ENCODE measurements at places on chromosomes 7 and 10.

GRCh38 chr7:151735186-151735850 is 141.6 kb downstream of the PRKAG2 start:
- peak overlapping the region; percentile 75 for H3K27ac ChIP-seq
- peaks cover 15% of the 10 kb centered on the region for H3K4me1 ChIP-seq
- H3K4me3 ChIP-seq = peak overlapping the region; percentile 32
- H3K36me3 ChIP-seq = no peaks in the 10 kb centered on the region

GRCh38 chr7:103560136-103560535 is 114.1 kb upstream of the SLC26A5 start:
- H3K27ac ChIP-seq = no peak overlapping the region
- no peak overlapping the region for H3K4me3 ChIP-seq
- H3K27me3 ChIP-seq = peaks cover 2% of the 10 kb centered on the region
- no peak for DNase-seq

- no peak overlapping the region for H3K4me3 ChIP-seq
- no peak overlapping the region for H3K27ac ChIP-seq
- no peaks in the 10 kb centered on the region for H3K27me3 ChIP-seq
- DNase-seq = no peak
- H3K4me1 ChIP-seq = no peaks in the 10 kb centered on the region
These were observed 689.8 kb upstream of the NRP1 start for GRCh38 chr10:34024282-34024681.

- no peaks in the 10 kb centered on the region for H3K36me3 ChIP-seq
- H3K27me3 ChIP-seq = no peaks in the 10 kb centered on the region
- no peak overlapping the region for H3K4me3 ChIP-seq
- peak; percentile 72 for DNase-seq
- no peak overlapping the region for H3K27ac ChIP-seq
These were observed 78.4 kb upstream of the MEOX2 start for GRCh38 chr7:15764851-15765382.

- no peak overlapping the region for H3K27ac ChIP-seq
- DNase-seq = no peak
- no peaks in the 10 kb centered on the region for H3K36me3 ChIP-seq
- H3K27me3 ChIP-seq = peaks cover 2% of the 10 kb centered on the region
- H3K4me3 ChIP-seq = no peak overlapping the region
These were observed 59.0 kb downstream of the IKZF1 start for GRCh38 chr7:50363327-50364060.

- no peaks in the 10 kb centered on the region for H3K27me3 ChIP-seq
- no peak overlapping the region for H3K4me3 ChIP-seq
- no peak for DNase-seq
- H3K27ac ChIP-seq = no peak overlapping the region
These were observed 1.1 kb upstream of the MACC1 start for GRCh38 chr7:20218279-20218678.

- no peak overlapping the region for H3K4me3 ChIP-seq
- DNase-seq = no peak
- no peaks in the 10 kb centered on the region for H3K4me1 ChIP-seq
- H3K27me3 ChIP-seq = no peaks in the 10 kb centered on the region
- H3K27ac ChIP-seq = no peak overlapping the region
These were observed 200.5 kb upstream of the KIAA1217 start for GRCh38 chr10:24008164-24009091.

- H3K36me3 ChIP-seq = no peaks in the 10 kb centered on the region
- no peaks in the 10 kb centered on the region for H3K4me1 ChIP-seq
- no peak overlapping the region for H3K27ac ChIP-seq
- no peak for DNase-seq
These were observed 88.1 kb upstream of the RET start for GRCh38 chr10:42988517-42989395.

- H3K4me1 ChIP-seq = no peaks in the 10 kb centered on the region
- H3K36me3 ChIP-seq = no peaks in the 10 kb centered on the region
- H3K4me3 ChIP-seq = no peak overlapping the region
- H3K27ac ChIP-seq = no peak overlapping the region
- no peak for DNase-seq
- no peaks in the 10 kb centered on the region for H3K27me3 ChIP-seq
These were observed 88.8 kb downstream of the OAT start for GRCh38 chr10:124329941-124330340.

- no peak overlapping the region for H3K27ac ChIP-seq
- no peaks in the 10 kb centered on the region for H3K27me3 ChIP-seq
- H3K4me1 ChIP-seq = no peaks in the 10 kb centered on the region
- no peak overlapping the region for H3K4me3 ChIP-seq
These were observed 270.3 kb downstream of the BBS9 start for GRCh38 chr7:33399528-33400213.

GRCh38 chr7:16657656-16658279 is 11.8 kb downstream of the BZW2 start:
- no peak overlapping the region for H3K4me3 ChIP-seq
- peaks cover 19% of the 10 kb centered on the region for H3K4me1 ChIP-seq
- H3K27me3 ChIP-seq = no peaks in the 10 kb centered on the region
- no peak for DNase-seq
- H3K36me3 ChIP-seq = no peaks in the 10 kb centered on the region

- H3K4me1 ChIP-seq = no peaks in the 10 kb centered on the region
- no peak for DNase-seq
- H3K27ac ChIP-seq = no peak overlapping the region
- no peak overlapping the region for H3K4me3 ChIP-seq
These were observed 524.4 kb downstream of the SDK1 start for GRCh38 chr7:3825491-3825890.

DNA sequence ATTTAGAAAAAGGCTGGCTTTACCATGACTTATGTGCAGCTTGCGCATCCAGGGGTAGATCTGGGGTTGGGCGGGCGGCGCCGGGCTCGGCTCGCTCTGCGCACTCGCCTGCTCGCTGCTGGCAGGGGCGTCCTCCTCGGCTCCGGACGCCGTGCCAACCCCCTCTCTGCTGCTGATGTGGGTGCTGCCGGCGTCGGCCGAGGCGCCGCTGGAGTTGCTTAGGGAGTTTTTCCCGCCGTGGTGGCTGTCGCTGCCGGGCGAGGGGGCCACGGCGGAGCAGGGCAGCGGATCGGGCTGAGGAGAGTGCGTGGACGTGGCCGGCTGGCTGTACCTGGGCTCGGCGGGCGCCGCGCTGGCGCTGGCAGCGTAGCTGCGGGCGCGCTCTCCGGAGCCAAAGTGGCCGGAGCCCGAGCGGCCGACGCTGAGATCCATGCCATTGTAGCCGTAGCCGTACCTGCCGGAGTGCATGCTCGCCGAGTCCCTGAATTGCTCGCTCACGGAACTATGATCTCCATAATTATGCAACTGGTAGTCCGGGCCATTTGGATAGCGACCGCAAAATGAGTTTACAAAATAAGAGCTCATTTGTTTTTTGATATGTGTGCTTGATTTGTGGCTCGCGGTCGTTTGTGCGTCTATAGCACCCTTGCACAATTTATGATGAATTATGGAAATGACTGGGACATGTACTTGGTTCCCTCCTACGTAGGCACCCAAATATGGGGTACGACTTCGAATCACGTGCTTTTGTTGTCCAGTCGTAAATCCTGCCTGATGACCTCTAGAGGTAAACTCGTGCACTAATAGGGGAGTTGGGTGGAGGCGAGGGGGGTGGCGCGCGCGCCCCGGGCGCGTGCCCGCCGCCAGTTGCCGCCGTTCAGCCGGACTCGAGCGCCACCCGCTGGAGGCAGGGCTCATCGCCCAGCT is at the start of gene HOXA5:
TSS of gene HOXA5 (minus strand) at position 659 of the 927 bp plus-strand sequence. CDS start at position 585, 74 bp downstream.
- peaks cover 19% of the 10 kb centered on the region for H3K36me3 ChIP-seq
- peak within 1 kb of the TSS; percentile 65 for H3K4me3 ChIP-seq
- H3K27me3 ChIP-seq = no peaks in the 10 kb centered on the region
- peak; percentile 97 for DNase-seq

GRCh38 chr7:140327261-140327661 is 71.1 kb downstream of the SLC37A3 start:
- H3K27ac ChIP-seq = no peak overlapping the region
- H3K4me3 ChIP-seq = no peak overlapping the region
- H3K4me1 ChIP-seq = no peaks in the 10 kb centered on the region
- no peak for DNase-seq
- no peaks in the 10 kb centered on the region for H3K27me3 ChIP-seq
- H3K36me3 ChIP-seq = no peaks in the 10 kb centered on the region

GRCh38 chr10:100327007-100327717 is 2.9 kb downstream of the PKD2L1 start:
- no peaks in the 10 kb centered on the region for H3K36me3 ChIP-seq
- DNase-seq = no peak
- H3K27me3 ChIP-seq = peaks cover 24% of the 10 kb centered on the region
- H3K4me3 ChIP-seq = no peak overlapping the region

GRCh38 chr7:100211342-100211780 is 8.4 kb upstream of the PVRIG start:
- H3K27me3 ChIP-seq = peaks cover 14% of the 10 kb centered on the region
- no peak overlapping the region for H3K4me3 ChIP-seq
- DNase-seq = no peak
- no peaks in the 10 kb centered on the region for H3K36me3 ChIP-seq
- H3K27ac ChIP-seq = no peak overlapping the region
- H3K4me1 ChIP-seq = no peaks in the 10 kb centered on the region

GRCh38 chr7:74683799-74684198 is 26.3 kb downstream of the GTF2I start:
- H3K4me3 ChIP-seq = no peak overlapping the region
- H3K27ac ChIP-seq = no peak overlapping the region
- no peaks in the 10 kb centered on the region for H3K4me1 ChIP-seq
- no peaks in the 10 kb centered on the region for H3K36me3 ChIP-seq

- DNase-seq = no peak
- no peak overlapping the region for H3K4me3 ChIP-seq
- no peaks in the 10 kb centered on the region for H3K36me3 ChIP-seq
- H3K27ac ChIP-seq = no peak overlapping the region
- peaks cover 6% of the 10 kb centered on the region for H3K27me3 ChIP-seq
These were observed 42.4 kb downstream of the DNAH11 start for GRCh38 chr7:21585070-21585724.

DNA sequence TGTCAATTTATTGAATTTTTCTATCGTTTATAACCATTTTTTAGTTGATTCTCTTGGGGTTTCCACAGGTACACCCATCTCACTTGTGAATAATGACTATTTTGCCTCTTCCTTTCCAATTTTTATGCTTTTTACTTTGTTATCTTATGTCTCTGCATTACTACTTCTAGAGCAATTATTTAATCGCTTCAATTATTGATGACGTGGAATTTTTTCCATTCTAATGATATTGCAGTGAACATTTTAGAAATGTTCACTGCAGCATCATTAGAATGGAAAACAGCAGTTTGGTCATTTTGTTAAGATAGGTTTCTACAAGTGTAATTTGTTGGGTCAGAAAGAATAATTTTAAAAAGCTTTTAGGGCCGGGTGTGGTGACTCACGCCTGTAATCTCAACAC is 27.1 kb downstream of the FZD1 start:
- no peak overlapping the region for H3K4me3 ChIP-seq
- H3K36me3 ChIP-seq = no peaks in the 10 kb centered on the region
- DNase-seq = no peak
- no peak overlapping the region for H3K27ac ChIP-seq
- peaks cover 6% of the 10 kb centered on the region for H3K27me3 ChIP-seq
- H3K4me1 ChIP-seq = no peaks in the 10 kb centered on the region

GRCh38 chr7:108322046-108322445 is 134.2 kb downstream of the NRCAM start:
- DNase-seq = no peak
- no peaks in the 10 kb centered on the region for H3K27me3 ChIP-seq
- no peak overlapping the region for H3K27ac ChIP-seq

DNA sequence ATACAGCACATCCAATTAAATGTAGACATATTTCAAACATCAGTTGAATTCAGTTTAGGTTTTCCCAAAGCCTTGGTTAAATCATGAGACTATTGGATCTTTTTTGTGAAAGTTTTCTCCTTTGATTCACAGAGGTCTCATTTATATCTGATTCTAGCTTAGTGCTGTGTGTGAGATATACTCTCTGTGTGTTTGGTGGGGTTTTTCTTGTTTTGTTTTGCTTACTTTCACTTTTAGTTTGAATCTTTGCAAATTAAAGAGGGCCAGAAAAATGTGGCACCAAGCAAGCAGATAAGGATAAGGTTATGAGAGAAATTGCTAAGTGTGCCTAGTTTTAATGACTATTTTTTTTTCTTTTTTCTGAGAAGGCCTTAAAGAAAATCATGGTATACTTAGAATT is 12.6 kb upstream of the OR6B1 start:
- H3K36me3 ChIP-seq = no peaks in the 10 kb centered on the region
- no peak overlapping the region for H3K4me3 ChIP-seq
- H3K27ac ChIP-seq = no peak overlapping the region
- peaks cover 5% of the 10 kb centered on the region for H3K27me3 ChIP-seq
- no peak for DNase-seq

- peaks cover 50% of the 10 kb centered on the region for H3K4me1 ChIP-seq
- no peak overlapping the region for H3K27ac ChIP-seq
- DNase-seq = no peak
- no peak overlapping the region for H3K4me3 ChIP-seq
- H3K36me3 ChIP-seq = no peaks in the 10 kb centered on the region
- H3K27me3 ChIP-seq = no peaks in the 10 kb centered on the region
These were observed 15.2 kb downstream of the ITPRIP start for GRCh38 chr10:104323085-104323484.
